ELR (cell line): ENCODE measurements at places on chromosomes 3 and 15.

DNA sequence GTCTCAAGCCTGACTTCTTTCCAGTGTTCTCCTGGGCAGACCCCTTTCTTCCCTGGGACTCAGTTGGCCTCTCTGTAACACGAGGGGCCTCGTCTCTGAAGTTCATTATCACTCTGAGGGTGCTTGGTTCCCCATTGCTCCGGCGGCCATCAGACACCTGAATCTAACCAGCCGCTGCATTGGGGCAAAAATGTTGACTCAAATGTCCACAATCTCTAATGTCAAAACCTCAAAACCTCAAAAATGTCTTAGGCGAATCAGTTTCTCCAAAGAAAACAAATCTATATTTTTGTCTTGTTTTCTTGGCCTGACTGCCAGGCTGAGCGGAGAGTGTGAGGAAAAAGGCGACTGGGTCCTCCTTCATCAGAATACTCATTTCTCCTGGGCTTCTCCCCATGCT is 220.7 kb downstream of the VPS13C start:
- peak; percentile 10 for DNase-seq

DNA sequence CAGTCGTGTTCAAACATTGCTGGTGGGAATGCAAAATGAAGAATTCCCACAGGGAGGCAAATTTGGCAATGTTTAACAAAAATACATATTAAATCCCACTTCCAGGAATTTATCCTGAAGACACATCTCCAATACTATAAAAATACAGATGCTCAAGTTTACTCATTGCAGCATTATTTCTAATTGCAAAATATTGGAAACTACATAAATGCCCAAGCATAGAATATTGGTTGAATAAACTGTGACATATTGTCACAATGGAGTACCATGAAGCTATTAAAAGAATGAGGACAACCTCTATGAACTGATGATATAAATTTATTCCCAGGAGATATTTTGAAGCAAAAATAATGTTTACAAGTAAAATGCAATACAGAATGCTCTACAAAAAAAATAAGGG is 49.7 kb upstream of the UBE2E2 start:
- DNase-seq = no peak

GRCh38 chr15:74794970-74795349 is 13.1 kb downstream of the CSK start:
- DNase-seq = no peak

- DNase-seq = no peak
These were observed 86.0 kb upstream of the ABHD17C start for GRCh38 chr15:80609091-80609490.

DNA sequence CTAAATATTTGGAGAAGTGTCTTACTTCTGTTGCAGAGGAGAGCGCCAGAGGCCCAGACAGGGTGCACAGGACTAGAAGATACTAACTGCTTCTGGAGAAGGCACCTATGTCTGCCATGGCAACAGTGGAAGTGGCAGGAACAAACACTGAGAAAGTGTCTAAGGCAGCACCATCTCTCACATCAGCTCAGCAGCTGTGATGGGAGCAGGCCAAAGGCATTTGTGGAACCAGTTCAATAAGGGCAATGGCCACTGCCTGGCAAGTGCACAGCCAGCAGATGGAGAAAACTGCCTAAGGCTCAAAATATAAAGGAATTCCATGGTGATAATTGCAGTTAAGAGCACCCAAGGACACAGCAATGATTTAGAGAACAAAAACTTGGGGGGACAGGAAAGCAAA is 563.0 kb upstream of the CCDC54 start:
- no peak for DNase-seq

- DNase-seq = peak; percentile 85
These were observed 23.9 kb upstream of the SLTM start for GRCh38 chr15:58957101-58957973.

DNA sequence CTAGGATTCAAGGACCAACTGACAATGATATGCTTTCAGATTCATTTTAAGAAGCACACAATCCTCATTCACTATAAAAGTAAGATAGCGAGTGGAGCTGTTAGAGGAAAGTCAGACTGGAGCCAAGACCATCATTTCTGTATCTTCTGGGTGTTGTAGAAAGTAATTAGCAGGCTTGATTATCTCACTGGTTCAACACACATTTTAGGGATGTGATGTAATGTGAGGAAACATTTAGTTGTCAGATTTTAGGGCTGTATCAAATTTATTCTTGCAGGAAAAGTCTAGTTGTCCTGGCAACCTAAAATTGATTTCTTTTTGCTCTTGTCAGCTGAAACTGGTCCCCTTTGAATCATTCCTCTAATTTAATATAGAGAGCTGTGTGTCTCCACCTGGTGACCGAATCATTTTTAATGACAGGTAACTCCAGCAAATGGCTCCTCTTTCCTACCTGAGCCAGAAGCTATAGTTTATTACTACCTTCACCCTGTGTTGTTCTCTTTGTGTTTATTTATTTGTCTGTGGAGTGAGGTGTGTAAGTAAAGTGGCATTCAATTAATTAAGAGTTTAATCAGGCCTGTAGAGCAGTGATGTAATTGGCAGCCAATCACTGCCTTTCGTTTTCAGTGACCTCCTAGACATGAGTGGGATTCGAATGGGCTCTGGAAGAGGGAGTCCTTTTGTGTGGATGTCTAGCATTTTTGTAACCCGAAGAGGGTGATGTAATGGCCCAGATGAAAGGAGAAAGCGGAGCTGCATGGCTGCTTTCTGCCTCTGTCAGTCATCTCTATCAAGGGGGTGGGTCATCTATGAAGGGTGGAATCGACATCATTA is 125.8 kb downstream of the LPP start:
- DNase-seq = no peak

DNA sequence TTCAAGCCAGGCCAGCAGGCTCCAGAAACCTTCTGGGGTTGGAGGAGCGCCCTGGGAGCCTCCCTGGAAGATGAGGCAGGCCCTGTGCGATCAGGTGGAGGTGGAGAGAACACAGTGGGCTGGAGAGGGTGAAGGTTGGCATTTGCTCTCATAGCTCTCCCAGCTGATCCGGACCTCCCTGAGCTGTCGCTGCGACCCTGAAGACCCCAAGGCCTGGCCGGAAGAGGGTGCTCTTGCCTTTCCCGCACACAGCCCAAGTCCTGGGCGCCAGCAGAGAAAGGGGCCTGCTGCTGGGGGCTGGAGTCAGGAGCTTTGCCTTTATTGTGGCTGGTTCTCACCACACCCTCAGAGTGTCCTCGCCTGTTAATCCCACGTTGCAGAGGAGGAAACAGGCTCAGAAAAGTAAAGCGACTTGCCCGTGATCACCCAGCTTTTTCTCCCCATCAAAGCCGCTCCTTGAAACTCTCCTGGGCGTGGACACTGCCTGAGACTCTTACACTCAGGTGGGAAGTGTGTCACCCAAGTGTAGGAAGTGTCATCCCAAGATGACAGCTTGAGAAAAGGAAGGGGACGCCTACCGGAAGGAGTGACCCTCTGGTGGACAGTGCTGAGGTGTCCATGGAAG is 8.6 kb upstream of the RPL29 start:
- DNase-seq = peak; percentile 50

DNA sequence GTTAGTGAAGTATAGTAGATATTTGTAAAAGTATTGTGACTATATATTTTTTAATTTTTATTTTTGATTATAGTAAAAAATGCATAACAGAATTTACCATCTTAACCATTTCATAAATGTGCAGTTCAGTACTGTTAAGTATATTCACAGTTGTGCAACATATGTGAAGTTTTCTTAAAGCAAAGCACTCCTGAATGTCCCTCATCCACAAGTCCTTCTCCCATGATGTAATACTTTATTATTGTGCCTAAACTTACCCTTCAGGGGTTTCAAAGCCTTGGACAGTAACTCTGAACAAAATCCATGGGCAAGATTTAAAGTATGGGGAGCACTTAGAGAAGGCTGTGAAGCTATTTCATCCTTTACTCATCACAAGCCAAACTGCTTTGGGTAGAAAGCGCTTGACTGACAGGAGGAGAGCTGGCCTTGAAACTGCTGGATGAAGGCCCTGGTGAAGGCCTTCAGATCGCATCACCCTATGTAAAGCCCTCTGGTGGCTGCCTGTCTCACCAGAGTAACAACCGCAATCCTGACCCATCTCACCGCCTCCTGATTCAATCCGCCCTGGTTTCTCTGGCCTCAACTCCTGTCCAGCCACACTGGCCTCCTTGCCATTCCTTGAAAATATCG is 28.0 kb downstream of the LSM3 start:
- no peak for DNase-seq

GRCh38 chr3:131620977-131621376 is 118.2 kb upstream of the MRPL3 start:
- no peak for DNase-seq

- DNase-seq = peak; percentile 79
These were observed at the start of gene CCDC39 for GRCh38 chr3:180679178-180680096. CCDC39 (minus strand) TSS chr3:180679489; CDS start chr3:180679380, 109 bp downstream.

DNA sequence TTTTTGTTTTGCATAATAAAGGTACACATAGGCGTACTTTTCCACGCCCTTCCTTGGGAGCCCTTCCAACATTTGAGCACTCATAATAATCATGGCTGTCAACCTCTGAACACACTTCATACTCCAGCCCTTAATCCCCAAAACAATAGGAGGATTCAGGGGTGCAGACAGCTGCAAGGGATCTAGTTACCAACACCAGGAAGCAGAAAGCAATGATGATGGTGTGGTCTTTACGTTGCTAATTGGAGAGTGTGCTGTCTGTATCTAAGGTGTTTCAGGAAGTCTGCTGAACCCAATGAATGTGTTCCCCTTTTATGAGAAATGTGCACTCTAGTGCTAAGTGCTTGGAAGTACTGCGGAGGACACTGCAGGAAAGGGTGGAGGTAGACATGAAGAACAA is 60.3 kb upstream of the PDZRN3 start:
- DNase-seq = no peak

- DNase-seq = no peak
These were observed 960.0 kb downstream of the DIPK2A start for GRCh38 chr3:144931590-144931989.

DNA sequence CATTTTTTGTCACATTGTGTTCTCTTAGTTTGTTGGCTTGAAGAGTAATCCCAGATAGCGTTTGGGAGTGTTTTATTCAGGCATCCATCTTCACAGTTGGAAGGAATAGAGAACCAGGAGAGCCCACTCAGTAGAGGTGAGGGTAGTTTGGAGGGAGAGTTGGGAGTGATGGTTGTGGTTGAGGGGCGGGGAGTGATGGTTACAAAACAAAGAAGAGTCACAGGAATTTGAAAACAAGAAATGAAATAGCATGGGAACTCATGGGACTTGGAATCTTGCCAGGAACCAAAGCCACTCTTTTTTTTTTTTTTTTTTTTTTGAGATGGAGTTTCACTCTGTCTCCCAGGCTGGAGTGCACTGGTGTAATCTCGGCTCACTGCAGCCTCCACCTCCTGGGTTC is 36.3 kb downstream of the DUT start:
- no peak for DNase-seq

- DNase-seq = no peak
These were observed 5.2 kb upstream of the YEATS2 start for GRCh38 chr3:183692436-183692835.

DNA sequence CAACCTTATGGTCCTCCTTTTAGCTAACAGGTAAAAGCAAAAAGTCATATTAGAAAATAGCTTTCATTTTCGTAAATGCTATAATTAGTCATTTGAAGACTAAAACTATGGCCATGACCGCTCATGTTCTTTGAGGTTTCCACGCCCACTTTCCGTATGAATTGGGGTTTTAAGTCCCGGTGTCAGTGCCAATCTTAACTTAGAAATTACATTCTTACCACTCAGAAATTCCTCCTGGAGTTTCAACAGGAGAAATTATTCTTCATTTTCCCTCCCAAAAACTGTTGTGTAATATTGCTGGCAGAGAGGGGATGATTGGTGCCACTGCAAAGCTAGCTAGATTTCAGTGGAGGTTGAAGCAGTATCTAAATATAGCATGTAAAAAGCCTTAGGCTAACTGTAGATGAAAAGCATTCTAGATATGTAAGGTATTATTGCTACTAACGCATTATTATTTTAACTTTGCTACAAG is 71.0 kb upstream of the MDFIC2 start:
- no peak for DNase-seq

- no peak for DNase-seq
These were observed 64.7 kb downstream of the ATP2B2 start for GRCh38 chr3:10440684-10441083.

DNA sequence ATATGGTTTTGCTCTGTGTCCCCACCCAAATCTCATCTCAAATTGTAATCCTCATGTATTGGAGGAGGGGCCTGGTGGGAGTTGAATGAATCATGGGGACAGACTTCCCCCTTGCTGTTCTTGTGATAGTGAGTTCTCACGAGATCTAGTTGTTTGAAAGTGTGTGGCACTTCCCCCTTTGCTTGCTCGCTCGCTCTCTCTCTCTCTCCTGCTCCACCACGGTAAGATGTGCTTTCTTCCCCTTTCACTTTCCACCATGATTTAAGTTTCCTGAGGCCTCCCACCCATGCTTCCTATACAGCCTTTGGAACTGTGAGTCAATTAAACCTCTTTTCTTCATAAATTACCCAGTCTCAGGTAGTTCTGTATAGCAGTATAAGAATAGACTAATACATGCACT is 60.7 kb downstream of the GSK3B start:
- DNase-seq = no peak

GRCh38 chr3:37726525-37727290 is 135.0 kb upstream of the CTDSPL start:
- no peak for DNase-seq

GRCh38 chr15:80920271-80920699 is 69.3 kb downstream of the MESD start:
- DNase-seq = no peak

DNA sequence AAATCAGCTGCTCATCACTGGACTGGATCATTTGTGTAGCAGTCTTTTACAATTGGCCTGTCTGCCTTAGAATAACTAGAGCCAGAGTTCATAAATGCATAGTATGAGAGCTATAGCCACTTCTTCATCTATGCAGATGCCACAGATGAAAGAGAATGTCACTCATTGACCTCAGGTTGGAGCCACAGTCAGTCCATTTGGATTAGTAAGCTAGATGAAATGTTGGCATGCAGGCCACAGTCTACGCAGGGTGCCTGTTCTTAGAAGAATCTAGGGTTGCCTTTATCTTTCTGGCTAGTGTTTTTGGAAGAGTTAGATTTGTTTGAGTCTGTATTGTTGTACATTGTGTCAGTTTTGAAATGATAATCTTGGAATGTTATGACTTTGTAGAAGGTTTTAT is 25.4 kb upstream of the EDEM1 start:
- peak; percentile 80 for DNase-seq

DNA sequence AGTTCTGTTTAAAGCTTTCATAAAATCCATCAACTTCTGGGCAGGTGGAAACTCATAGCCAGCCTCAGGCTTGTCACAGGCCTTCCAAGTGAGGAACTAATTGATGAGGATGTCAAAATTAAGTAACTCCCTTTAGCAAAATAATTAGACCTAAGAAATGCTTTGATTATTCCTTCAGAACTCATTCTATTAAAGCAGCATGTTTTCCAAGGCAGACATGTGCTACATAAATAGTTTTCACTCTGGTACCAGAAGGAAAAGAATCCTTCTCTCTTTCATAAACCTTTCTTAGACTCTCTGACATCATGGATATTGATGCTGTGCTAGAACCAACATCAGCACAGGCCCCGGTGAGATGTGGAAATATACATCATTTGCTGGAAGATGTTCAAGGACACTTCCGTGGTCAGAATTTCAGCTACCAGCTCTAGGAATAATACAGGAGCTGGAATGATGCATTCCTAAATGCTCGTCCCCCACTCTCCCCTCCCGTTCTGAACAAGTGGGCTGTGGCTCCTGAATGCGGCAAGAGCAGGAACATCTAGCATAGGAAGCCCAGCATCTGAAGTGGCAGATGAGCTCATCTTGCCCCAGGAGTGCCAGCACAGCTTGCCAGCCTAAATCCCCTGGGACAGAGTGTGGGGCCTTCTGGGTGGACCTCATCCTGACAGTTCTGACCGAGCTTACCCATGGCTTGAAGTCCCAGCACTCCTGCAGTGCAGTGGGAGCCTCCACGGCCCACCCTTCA is 82.4 kb downstream of the WWTR1 start:
- DNase-seq = peak; percentile 95

GRCh38 chr15:88657326-88658069 is 18.7 kb downstream of the ISG20 start:
- DNase-seq = peak; percentile 62
